ENCODE measurements at places on chromosomes 1 and 21.

- no peak for DNase-seq
Observed at GRCh38 chr1:55061706-55062321, 22.5 kb downstream of the PCSK9 start.

- no peak for DNase-seq
Observed at GRCh38 chr1:23867542-23867894, 572 bp downstream of the FUCA1 start.

GRCh38 chr1:207067665-207068064 is 14.6 kb downstream of the PFKFB2 start:
- DNase-seq = no peak

DNA sequence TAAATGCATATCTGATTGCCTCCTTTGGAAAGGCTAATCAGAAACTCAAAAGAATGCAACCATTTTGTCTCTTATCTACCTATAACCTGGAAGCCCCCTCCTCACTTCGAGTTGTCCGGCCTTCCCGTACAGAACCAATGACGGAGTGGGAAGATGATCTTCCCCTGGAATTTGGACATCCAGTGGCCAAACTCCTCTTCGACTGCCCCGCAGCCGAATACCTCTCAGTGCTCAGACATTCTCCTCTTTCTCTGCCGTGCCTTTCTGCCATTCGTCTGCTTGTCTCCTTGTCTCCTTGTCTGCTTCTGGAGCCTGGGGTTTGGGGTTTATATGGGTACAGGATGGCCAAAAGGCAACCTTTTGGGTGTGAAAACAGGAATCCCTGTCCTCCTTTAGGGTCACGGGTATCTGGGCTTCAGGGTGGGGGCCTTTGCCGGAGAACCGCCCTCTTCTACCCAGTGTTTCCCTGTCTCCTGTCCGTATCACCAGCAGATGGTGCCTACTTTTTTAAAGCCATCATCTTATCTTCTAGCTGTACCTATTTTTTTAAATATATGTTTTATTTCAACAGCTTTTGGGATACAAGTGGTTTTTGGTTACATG is 35.9 kb upstream of the RAB4A start:
- no peak for DNase-seq

DNA sequence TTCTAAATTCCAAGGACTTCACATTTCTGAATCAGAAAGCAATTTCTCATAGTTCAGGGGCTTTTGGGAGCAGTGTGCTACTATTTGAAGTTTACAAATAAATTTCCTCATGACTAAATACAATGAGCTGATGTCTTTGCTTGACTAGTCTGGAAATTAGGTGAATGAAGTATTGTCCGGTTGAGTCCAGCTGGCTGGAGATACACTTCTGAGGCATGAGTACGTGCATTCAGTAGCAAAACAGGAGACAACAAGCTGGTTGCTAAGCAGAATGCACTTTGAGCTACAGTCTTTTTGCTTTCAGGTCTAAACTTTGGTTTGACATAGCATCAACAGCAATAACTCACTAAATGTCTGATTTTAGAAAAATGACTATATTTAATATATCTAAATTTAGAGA is 27.1 kb downstream of the ZNHIT6 start:
- no peak for DNase-seq
